ENCODE measurements at places on chromosomes 12 and 14.

GRCh38 chr12:105300883-105301282 lies 29.6 kb upstream of the C12orf75 start:
- no peak for DNase-seq

- no peak for DNase-seq
Observed at GRCh38 chr12:96132819-96133218, 61.4 kb upstream of the ELK3 start.

DNA sequence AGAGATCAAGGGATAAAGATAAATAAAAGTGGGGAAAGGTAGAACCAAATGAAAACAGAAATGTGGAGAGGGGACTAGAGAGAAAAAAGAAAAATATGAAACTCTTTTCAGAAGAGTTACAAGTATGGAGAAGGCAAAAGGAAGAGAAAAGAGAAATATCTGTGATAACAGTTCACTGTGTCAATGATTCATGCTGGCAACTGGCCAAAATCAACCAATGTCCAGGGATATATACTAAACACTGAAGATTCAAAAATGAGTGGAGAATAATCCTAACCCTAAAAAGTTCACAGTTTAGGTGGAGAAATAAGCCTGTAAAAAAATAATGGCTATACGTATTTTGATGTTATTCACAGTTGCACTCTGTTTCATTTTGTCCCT lies 372.3 kb upstream of the KITLG start:
- DNase-seq = no peak

DNA sequence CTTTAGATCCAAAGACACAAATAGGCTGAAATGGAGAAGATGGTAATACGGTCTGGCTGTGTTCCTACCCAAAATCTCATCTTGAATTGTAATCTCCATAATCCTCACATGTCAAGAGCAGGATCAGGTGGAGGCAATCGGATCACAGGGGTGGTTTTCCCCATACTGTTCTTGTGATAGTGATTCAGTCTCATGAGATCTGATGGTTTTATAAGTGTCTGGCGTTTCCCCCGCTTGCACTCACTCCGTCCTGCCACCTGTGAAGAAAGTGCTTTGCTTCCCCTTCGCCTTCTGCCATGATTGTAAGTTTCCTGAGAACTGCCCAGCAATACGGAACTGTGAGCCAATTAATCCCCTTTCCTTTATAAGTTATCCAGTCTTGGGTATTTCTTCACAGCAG lies 1795.5 kb upstream of the FLRT2 start:
- DNase-seq = no peak

- DNase-seq = no peak
Observed at GRCh38 chr14:60648249-60648933, 886 bp downstream of the SIX1 start.

GRCh38 chr12:46664761-46665287 lies 161.0 kb downstream of the SLC38A4 start:
- DNase-seq = no peak

- no peak for DNase-seq
Observed at GRCh38 chr14:100655741-100656085, 68.5 kb upstream of the BEGAIN start.

DNA sequence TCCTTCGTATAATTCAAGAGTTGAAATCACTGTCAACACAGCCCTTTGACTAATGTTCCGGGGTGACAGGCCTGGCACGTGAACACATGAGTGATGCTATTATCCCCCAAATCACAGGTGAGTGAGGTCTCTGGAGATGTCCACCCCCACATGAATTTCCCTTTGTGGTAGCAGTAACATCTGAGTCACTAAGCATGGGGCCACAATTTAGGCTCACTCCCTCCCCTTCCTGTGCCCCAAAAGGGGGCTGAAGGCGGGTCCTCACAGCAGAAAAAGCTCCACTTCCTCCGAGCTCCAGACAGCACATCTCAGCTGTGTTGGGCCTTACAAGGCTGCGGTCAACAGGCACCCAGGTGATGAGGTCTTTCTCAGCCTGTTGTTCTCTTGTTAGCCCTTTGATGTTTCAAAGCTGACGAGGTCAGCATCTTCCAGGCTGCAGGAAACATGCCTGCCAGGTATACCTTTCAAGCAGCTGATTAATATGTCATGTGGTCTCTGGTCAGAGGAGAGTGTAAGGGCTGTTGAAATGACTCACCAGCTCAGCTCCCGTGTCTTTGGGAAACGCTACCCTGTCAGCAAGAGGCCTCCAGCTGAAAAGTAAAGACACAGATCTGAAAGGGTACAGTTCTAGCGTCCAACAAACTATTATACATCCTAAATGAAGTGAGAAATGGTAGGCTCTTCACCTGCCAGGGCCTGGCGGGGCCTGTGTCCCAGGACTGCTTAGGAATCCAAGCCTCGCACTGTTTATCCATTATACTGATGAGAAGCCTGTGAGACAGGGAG lies 107.3 kb downstream of the ZFP36L1 start:
- peak; percentile 70 for DNase-seq

- DNase-seq = no peak
Observed at GRCh38 chr12:64687816-64688215, 71.4 kb downstream of the GNS start.

DNA sequence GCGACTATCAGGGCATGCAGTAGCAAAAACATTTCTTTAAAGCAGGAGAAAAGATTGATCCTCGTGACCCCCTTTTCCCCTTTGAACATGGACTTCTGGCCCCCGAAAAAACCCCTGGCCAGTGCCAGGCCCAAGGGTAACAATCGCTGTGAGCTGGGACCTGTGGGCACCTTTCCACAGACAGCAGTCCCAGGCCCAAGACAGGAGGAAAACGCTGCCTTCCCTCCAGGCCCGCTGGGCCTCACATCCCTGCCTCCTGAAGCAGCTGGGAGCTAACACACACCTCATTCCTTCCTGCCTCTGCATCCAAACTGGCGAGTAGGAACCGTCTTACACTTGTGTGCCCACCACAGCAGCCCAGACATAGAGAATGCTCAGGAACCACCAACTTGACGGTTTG lies 1.2 kb downstream of the VWF start:
- DNase-seq = no peak

All from activated CD4-positive, alpha-beta T cell treated with anti-CD3 and anti-CD28 coated beads for 1 hour (primary cell).